AG08396 (cell line): ENCODE measurements at places on chromosomes 5 and 9.

DNA sequence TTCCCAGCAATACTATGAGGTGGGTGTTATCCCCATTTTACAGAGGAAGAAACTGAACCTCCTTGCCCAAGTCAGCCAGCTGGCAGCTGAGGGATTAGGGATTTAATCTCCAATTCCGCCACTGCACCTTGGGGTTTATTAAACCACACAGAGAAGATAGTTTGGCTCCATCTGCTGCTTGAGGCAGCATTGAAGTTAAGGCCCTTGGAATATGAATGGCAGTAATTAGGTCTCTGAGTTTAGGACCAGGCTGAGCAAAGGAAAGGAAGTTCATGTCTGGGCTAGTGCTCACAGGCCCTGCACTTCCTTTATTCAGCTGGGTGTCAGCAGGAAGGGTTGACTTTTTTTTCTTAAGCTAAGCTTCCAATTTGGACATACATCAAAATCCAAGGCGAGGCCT is 86.9 kb upstream of the GDNF start:
- no peak for DNase-seq

GRCh38 chr9:127509261-127509954 is 58.1 kb downstream of the LRSAM1 start:
- DNase-seq = no peak

DNA sequence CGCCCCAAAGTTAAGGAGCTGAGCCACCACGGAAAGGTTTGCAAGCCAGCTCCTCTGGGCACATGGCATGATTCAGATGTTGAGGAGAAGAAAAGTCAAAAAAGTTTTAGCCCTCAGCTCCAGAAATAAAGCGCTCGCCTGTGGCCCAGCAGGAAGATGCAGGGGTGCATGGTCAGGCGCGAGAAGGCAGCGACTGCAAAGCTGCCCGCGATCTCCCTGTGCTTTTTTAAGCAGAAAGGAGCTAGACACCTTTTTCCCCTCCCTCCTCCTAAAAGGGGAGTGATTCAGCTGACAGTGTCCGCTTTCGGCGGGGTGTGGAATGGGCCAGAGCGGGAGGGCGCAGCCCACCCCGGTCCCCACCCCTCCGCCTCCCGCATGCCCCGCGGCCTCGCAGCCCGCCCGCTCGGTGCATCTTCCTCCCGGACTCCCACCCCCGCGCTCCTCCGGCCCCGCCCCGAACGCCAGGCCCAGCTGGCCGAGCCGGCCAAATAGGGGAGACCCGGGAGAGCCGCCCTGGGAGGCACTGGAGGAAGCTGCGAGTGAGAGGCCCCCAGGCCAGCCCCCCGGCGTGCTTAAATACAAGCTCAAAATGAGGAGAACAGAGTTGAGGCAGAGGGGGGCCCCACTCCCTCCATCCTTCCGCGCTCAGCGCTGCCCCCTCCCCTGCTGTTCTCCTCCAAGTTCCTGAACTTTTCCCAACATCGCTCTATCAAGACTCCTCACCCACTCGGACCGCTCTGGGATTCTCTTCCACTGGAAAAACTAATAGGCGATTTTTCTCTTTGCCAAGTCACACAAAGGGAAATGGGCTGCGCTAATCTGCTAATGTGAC is at the start of gene ADAMTS12:
Gene ADAMTS12 (minus strand): TSS at position 203 of the 832 bp plus-strand sequence. CDS start 134 bp downstream, at position 69.
- DNase-seq = peak; percentile 83

GRCh38 chr9:116162241-116162781 is 8.7 kb downstream of the PAPPA start:
- DNase-seq = no peak

DNA sequence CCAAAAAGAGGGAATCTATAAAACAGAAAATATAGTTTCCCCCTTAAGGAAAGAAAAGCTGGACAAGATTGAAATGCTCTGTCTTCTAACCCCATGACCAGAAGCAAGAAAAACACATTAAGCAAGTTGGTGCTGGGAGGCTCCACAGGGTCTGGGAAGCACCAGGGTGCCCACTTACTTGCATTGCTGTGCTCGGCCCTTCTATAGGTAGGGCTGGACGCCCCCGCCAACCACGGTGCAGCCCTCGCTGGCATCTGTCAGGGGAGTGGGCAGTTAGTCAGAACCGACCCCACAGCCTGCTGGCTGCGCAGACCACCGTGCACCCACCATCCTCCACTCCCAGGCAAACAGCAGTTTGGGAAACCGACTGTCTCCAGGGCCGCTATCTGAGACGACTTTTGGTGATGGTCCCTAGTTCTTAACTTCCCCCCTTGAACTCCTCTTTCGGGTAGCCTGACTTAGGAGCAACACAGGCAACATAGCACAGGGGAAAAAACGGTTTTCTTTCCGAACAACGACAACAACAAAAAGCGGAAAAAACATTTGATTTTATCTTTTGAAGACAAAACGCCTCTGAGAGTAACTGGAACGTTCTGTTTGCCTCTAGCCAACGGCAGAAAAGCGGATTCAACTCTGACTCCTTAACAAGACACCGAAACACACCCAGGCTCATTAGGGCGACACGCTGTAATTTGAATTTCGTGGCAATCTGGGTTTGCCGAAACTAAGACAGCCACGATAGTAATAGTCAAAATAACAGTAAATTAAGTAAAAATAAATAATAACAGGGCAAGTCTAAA is 3.9 kb downstream of the IRX2 start:
- no peak for DNase-seq

- no peak for DNase-seq
Measured at GRCh38 chr5:76849419-76850291, at the start of gene S100Z. Gene S100Z (plus strand): TSS chr5:76850014. CDS start chr5:76875360, 25,346 bp downstream.

GRCh38 chr9:96137671-96138429 is 164.1 kb downstream of the HSD17B3 start:
- no peak for DNase-seq

DNA sequence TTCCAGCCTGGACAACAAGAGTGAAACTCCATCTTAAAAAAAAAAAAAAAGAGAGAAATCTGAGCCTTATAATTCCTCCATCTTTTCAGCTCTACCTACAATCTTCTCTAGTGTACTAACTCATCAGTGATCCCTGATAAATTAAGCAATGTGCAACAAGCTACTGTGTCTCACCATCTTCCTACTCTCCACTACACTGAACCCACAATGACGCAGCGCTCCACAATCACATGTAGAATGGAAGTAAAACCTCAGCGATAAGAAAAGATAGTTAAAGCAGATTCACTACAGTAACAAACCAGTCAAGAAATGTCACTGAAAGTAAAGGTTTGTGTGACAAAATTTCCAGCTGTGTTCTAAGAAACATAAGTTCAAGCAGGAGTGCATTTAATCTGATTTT is 13.5 kb downstream of the ABCA1 start:
- DNase-seq = no peak

- DNase-seq = no peak
Measured at GRCh38 chr5:60577116-60577515, 122.8 kb downstream of the DEPDC1B start.

DNA sequence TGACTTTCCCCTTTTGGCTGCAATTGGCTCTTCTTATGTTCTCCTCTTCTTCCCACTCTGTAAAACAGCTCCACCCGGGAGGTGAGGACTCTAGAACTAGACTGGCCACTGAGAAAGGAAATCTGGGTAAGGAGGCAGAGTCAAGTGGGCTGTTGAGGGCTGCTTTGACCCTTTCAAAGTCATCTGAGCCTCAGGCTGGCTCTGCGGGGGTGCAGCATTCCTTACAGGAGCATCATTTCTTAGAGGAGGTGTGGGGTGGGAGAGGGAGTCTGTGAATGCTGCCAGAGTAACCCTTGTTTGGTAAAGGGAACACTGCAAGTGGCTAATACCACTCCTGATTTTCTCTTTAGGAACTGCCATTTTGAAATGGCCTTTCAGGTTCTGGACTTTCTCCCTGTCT is 377.7 kb upstream of the SMARCA2 start:
- DNase-seq = no peak

- no peak for DNase-seq
Measured at GRCh38 chr5:98767581-98767980, 5.9 kb upstream of the RGMB start.

DNA sequence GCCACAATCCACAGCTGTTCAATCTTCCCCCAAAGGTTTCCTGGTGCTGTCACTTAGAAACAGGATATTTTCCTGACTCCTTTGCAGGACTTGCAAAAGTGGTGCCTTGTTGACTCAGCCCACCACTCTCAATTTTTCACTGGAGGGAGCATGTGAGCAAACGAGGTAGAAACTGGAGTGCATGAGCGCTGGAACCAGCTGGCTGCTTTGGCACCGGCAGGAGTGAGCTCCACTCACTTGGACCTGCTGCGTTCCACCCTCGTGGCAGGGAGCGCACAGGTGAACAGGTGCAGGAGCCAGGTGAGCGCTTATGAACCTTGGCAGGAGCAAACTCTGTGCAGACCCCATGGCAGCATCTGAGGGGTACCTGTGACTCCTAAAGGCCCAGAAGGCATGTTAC is 364.1 kb upstream of the RORB start:
- DNase-seq = no peak

- DNase-seq = no peak
Measured at GRCh38 chr5:68229416-68229815, 13.9 kb downstream of the PIK3R1 start.

DNA sequence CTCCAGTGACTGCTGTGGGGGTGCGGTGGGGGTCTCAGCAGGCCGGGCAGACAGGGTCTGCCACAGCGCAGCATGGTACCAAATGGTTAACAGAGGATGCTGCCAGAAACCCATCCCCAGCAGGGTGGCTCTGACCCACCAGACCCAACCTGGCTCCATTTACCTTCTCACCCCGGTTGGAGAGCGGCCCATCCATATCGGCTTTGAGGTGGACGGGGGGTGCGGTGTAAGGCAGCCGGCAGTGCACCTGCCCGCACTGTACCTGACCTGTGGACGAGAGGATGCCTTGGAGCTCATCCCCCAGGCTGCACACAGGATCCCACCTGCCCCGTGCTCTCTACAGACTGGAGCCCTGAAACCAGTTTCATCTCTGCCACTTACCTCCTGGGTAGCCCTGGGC is 19.3 kb downstream of the LHX6 start:
- no peak for DNase-seq

DNA sequence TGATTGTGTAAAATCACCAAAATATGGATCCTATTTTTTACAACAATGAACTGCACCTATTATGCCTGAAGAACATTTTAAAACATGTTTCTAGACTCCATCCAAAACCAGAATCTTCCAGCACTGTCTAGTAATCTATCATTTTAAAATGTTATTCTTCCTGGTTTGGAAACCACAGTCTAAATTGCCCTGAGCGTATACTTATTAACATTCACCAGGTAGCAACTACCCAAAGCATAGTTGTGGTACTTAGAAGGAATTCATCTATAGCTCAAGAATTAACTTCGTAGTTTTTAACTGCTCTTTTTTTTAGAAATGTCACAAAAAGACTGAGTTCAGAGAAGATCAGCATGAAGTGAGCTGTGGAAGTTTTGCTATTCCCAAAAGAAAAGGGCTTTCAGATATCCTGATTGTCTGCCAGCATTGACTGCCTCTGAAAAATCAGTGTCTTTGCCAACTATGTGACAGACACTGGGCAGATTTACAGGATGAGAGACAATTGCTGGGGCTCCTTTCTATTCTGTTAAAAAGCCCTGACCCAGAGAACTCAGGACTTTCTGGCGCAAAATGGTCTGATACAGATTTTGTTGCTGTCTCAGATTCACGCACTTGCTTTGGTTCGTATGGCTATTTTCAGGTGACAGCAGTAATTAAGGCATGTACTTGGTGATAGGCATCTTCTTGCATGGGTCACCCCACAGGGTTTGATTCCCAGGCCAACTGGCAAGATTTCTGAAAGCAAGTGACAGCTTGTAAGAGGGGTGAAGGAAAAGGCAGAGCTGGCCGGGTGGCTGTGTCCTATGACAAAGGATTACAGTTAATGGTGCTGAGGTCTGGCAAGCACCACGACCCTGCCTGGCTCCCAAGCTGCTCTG is 152.5 kb upstream of the RAI14 start:
- DNase-seq = no peak

GRCh38 chr5:9139344-9139743 is 406.5 kb downstream of the SEMA5A start:
- DNase-seq = no peak

DNA sequence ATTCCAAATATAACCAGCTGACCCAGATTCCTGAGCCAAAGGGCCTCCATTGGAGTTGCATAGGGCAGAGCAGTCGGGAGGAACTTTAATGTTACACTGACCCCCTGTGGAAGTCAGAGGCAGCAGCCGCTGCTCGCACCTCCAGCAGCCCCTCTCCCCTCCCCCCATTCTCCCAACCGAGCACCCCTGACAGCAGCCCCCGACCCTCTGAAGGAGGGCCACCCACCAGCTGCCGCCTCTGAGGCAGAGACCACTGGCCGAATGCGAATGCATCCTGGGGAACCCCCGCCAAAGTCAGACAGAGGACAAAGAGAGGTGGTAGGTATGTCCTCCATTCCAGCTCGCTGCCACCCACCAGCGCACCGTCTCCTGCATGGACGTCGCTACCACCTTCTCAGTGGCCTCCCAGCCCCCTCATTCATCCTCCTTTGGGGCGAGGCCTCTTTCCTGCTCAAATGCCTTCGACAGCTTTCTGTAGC is 231.0 kb downstream of the CDK5RAP2 start:
- DNase-seq = peak; percentile 78

GRCh38 chr9:15138357-15138686 is 168.7 kb downstream of the TTC39B start:
- no peak for DNase-seq

- DNase-seq = no peak
Measured at GRCh38 chr9:4290427-4290837, 9.4 kb downstream of the GLIS3 start.

DNA sequence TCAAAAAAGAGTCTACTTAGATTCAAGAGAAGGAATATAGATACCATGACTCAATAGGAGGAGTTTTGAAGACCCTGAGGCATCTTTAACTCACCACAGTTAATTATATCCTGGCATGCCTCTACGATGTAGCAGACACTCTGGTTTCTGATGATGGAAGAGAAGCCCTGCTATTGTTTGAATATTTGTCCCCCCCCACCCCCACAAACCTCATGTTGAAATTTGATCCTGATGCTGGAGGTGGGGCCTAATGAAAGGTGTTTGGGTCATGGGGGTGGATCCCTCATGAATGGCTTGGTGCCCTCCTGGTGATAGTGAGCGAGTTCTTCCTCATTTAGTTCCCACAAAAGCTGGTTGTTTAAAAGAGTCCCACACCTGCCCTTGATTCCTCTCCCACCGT is 147.9 kb upstream of the TBCA start:
- DNase-seq = no peak

DNA sequence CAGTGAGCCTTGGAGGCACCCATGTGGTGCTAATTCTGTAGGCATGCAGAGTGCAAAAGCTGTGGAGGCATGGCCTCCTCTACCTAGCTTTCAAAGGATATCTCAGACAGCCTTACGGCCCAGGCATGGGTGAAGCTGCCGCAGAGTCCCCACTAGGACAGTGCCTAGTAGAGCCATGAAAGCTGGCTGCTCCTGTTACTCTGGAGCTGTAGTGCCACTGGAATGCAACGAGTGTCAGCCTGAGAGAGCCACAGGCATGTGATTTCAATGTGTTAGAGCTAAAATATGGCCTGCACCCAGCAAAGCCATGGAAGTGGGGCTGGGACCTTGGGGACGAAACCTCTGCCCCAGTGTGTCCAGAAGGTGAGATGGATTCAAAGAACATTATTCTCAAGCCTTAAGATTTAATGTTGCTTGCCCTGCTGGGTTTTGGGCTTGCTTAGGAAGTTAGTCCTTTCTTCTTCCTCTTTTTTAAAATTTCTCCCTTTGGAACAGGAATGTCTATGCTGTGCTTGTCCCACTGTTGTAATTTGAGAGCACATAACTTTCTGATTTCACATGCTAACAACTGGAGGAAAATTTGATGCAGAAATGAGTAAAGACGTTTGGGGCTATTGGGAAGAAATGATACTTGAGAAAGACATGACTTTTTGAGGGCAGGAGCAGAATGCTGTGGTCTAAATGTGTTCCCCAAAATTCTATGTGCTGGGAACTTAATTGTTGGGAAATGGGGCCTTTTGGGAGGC is 298.4 kb downstream of the PSAT1 start:
- DNase-seq = peak; percentile 27
